ENCODE measurements at places on chromosomes 11 and 22.

- no peak for DNase-seq
Measured at GRCh38 chr11:33887886-33888285, 4.0 kb downstream of the LMO2 start.

GRCh38 chr22:36162127-36163034, 1.8 kb upstream of the APOL3 start:
- no peak for DNase-seq

GRCh38 chr11:73944085-73944484, 6.7 kb upstream of the DNAJB13 start:
- DNase-seq, result no peak

- no peak for DNase-seq
Measured at GRCh38 chr11:133692126-133692934, 153.0 kb downstream of the SPATA19 start.
